ENCODE measurements at places on chromosomes 4 and X.

DNA sequence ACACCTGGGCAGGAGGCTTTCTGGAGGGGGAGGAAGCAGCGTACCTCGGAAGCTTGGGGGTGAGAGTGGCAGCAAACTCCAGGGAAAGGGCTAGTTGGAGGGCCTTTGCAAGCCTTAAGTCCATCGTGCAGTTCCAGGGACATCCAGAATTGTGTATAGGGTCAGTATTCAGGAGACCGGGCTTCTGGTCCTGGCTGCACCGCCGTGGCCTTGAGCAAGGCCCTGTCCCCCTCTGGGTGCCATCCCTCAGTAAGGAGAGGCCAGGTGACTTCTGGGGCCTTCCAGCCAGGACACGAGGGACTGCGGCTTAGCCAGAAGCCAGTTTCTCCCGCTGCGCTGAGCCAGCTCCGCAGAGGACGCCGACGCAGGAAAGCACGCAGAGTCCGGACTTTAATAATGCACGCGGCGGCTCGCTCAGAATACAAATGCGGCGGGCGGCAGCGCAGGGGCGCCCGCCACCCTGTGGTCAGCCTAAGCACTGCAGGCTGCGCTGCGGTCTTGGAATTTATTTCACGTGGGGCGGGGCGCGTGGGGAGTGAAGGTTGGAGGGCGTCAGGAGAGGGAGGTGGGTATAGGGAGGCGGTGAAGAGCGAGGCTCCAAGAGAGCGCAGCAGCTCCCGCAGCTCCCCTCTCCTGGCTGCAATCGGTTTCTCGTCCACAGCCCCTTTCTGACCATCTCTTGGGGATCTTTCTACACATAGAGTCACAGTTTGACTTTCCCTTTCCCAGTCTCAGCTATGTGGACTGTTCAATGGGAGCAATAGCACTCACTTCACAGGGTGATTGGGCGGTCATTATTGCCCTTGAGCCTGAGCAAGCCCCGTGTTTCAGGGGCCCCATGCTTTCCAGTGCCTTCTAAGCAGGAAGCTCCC lies 94.1 kb upstream of the GPR50 start:
- DNase-seq, result peak; percentile 29

GRCh38 chr4:94461506-94461905 lies 9.8 kb downstream of the PDLIM5 start:
- no peak for DNase-seq

DNA sequence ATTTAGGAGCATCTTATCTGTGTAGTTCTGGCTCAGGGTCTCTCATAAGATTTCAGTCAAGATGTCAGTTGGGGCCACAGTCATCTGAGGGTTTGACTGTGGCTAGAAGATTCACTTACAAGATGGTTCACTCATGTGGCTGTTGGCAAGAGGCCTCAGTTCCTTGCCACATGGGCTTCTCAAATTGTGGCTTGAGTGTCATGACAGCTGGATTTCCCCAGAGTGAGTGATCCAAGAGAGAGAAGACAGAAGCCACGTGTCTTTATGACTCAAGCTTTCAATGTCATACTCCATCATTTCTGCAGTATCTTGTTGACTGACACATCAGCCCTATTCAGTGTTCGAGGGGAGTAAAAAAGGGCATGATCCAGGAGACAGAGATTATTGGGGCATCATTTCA lies 131.3 kb upstream of the AP1S2 start:
- DNase-seq, result no peak

GRCh38 chrX:14362721-14363120 lies 166.6 kb upstream of the GLRA2 start:
- no peak for DNase-seq

DNA sequence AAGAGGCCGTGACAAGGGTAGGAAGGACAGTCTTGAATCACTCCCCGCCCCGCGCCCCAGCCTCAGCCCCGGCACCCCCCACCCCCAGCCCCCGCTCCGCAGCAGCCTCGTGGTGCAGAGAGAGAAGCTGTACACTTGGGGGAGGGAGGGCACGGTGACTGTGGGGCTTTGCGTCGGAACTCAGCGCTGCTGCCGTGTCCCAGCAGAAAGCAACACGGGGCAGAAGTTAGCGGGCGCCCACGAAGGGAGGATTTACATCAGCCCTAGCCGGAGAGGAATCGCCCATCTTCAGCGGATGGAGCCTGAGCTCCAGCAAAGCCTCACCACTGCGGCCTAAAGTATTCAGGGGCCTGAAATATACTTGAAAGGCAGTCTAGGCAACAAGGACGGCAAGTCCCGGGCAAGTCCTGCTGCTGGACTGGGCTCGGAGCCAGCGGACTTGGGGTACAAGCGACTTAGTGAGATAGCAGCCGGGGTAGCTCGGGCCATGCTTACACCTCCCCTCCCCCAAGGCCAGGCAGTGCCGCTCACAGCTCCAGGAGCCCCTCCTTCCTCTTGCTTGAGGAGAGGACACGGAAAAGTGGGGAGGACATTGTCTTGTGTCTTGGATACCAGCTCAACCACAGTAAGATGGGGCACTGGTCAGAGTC lies 18.5 kb upstream of the OPN1LW start:
- no peak for DNase-seq

DNA sequence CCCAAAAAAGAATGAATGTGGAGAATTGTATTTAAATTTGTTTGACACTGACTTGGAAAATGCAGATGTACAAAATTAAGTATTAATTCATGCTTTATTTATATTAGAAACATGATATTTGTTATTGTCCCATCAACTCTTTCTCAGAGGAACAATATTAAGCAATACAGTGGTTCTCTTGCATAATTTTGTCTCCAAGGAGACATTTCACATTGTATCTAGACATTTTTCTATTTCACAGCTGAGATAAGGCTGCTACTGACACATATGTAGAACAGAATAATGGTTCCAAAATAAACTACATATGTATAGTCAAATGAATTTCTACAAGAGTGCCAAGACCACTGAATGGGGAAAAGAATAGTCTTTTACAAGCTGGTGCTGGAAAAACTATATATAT lies 427.9 kb upstream of the SPANXN1 start:
- DNase-seq, result no peak

DNA sequence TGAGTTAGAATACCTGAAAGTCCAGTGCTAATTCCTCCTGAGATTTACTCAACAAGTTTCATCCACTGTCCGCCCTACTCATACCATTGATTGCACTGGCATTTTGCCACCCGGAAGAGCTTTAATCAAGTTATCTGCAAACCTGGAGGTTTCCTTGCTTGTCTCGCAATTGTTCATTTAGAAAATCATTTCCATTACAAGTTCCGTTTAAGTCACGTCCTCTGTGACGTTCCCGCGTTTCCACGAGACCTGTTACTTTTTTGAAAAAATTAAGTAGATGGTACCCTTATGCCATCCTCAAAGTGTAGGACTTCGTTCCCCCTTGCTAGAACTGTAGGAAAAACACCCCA lies 761 bp upstream of the FRYL start:
- DNase-seq, result no peak

- DNase-seq, result no peak
Measured at GRCh38 chrX:71256051-71256450, 2.1 kb upstream of the ZMYM3 start.
